DMS79 treated with DMSO at 0.1 percent for 48 hours (cell line): ENCODE measurements at places on chromosomes 7 and 10.

GRCh38 chr7:16420329-16420648, 1.0 kb downstream of the CRPPA start:
- DNase-seq = no peak

DNA sequence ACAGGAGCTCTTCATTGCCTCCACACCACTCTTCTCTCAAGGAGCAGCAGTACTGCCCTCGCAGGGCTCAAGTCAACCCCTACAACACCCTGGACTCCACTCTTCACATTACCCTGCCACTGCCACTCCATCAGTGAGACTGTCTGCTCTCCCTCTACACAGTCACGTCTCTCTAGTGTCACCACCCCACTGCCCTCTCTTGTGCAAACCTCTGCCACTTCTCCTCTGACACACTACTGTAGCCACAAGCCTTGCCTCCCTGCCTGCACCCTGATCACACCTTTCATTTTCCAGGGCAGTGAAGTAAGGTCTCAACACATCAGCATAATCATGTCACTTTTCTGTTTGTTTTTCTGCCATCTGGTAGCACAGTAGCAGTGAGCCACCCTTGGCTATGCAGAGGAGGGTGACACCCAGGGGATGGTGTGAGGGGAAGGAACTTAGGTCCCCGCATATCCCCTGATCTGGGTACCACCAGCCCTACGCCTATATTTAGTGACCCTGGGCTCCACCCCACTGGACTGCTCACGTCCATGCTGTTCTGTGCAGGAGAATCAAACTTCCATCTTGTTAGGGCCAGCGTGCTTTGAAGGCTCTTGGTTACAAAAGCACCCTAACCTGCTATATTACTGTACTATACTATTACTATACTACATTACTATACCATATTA, 1.6 kb downstream of the C10orf143 start:
- no peak for DNase-seq

DNA sequence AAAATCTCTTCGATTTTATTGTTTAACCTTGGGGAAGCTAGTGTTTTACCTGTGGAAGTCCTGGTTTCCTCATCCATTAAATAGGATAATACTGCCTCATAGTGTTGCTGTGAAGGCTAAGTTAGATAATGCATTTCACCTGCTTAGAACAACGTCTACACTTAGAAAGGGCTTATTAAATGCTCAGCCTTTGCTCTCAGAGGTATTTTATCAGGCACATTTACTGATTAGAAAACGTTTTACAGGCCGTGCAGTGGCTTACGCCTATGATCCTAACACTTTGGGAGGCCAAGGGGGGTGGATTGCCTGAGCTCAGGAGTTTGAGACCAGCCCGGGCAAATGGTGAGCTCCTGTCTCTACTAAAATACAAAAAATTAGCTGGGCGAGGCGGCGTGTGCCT, 144.4 kb downstream of the INSYN2A start:
- no peak for DNase-seq

- DNase-seq = no peak
Observed at GRCh38 chr10:1939016-1939415, 201.7 kb upstream of the ADARB2 start.

GRCh38 chr10:116696919-116697318, 45.4 kb downstream of the HSPA12A start:
- DNase-seq = no peak

DNA sequence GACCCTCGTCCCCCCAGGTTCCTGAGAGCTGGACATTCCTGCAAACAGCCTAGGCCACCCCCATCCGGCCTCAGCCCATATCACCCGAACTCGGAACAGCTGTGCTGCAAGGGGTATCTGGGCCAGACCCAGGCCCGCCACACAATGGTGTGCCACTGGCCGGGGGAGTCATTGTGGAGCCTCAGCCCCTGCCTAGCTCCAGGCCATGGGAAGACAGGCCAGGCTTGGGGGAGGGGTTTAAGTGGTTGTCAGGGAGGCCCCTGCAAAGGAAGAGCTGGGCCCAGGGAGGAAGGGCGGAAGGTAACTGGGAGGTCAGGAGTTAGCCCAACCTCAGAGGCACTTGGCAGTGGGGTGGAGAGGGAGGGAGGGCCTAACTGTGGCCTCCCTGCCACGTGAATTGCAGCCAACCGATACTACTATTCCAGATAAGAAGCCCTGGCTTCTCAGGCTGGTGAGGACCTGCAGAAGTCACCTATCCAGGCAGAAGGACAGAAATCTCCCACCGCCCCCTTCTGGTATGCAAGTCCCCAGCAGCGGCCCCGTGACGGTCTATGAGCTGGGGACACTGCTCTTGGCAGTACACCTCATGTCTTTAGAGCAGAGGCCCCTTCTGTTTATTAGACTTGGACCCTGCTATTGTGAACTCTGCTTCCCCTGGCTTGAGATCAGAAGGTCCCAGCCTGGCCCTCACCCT, 26.8 kb downstream of the VSIR start:
- DNase-seq = no peak

DNA sequence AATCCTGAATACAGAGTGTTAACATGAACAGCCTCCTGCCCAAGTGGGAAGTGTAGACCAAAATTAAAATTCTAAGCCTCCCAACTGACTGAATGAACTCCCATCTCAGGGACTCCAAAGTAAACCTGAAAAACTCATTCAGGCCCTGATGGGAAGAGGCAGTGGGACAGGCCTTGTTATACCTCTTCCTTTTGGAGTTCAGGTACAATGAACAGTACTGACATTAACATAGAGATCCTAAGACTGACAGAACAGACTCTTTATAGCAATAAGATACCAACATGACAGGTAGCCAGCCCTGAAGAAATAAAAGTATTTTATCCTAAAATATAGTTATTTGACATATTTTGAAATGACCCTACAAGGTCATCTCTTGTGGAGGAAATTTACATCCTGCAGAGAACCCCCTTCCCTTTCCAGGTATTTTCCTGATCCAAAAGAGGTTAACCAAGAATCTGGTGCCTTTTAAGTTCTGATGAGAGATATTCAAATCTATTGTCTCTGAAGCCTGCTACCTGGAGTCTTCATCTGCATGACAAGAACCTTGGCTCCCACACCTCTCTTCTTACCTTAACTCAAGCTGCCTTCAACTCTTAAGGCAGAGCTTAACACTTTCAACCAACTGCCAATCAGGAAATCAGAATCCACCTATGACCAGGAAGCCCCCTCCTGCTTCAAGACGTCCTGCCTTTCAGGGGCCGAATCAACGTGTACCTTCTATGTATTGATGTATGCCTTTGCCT, 103.3 kb upstream of the PFKP start:
- DNase-seq = no peak

DNA sequence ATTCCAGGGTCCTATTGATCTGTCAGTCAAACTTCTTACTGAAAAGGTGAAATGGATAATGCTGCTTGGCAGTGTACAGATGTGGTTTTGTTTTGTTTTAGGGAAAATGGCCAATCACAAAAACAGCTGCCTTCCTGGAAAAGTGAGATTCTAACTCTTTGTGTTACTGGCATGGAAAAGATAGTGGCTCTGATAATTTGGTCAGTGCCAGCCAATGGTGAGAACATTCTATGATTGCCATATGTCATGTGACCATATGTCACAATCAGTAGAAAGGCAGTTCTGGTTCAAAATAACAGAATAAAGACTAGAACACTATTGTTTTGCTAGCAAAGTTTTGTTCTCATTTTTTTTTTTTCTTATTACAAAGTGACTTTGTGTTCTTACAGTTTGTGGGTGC, 139.2 kb upstream of the CCDC6 start:
- no peak for DNase-seq

GRCh38 chr7:110623436-110623835, 467.5 kb upstream of the LRRN3 start:
- no peak for DNase-seq

GRCh38 chr7:123415625-123416024, 118.8 kb downstream of the IQUB start:
- DNase-seq = no peak

DNA sequence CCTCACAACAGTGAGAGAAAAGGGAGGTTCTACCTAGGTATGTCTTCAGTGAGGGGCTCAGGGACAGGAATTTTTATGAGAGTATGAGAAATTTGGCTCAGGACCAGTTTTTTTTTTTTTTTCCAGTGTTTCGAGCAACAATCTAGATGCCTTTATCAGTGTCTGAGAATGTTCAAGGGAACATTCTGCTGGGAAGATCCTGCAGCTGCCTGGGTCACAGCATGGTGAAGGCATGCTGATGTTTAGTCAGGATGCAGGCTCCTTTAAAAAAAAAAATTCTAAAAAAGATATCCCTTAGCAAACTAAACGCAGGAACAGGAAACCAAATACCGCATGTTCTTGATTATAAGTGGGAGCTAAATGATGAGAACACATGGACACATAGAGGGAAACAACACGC, 31.0 kb downstream of the SBDS start:
- DNase-seq = no peak

GRCh38 chr10:124210263-124210662, 116.9 kb upstream of the CHST15 start:
- peak; percentile 3 for DNase-seq

- DNase-seq = no peak
Observed at GRCh38 chr10:13684252-13684791, 97.6 kb downstream of the PRPF18 start.

DNA sequence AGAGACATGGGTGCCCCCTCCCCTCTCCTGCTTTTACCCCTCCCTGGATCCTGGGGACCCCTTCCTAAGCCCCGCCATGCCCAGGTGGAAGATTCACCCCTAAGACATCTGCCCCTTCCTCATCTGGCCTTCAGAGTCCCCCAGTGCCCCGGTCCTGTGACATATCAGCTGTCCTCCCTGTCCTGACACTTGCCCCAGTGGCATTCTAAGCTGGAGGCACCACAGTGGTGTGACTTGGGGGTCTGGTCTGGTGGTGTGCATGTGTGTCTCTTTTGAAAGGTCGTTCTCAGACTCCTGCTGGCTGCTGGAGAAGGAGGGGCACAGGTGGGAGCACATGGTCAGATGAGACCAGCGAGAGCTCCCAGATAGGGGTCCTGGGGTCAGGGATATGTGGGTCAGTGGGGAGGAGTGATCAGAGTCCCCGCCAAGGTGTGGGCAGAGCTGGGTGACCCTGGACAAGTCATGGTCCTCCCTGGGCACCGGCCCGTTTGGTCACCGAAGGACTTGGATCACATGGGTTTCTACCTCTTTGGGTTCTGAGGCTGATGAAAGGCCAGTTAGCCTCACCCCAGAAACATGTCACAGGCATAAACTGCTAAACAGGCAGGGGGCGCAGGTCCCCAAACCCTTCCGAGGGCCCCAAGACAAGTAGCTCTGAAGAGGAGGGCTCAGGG, 645 bp upstream of the TFR2 start:
- DNase-seq = no peak

DNA sequence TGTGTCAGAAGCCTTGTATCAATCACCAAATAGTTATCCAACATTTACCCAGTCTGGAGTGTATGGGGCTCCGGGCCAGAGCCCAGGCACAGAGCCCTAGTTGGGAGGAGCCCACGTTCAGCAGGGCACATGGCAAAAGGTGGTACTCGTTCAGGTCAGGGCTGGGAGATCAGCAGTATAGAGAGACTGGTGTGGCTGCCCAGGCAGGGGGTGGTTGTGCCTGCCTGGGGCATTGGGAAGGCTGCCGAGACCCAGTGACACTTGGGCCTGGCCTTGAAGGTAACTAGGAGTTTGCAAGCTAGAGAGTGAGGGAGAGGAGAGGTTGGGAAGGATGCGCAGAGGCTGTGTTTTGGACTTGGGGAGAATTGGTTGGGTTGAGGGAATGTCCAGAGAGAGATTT, 48.9 kb upstream of the IGFBP3 start:
- DNase-seq = no peak

GRCh38 chr7:139626817-139627216, 103.3 kb downstream of the CLEC2L start:
- DNase-seq = no peak

GRCh38 chr10:24235471-24235870, 26.5 kb downstream of the KIAA1217 start:
- DNase-seq = no peak
